ENCODE measurements at places on chromosomes 1 and 21.
A peak's percentile ranks its signal among the peaks of the same experiment; 100 is the strongest.

DNA sequence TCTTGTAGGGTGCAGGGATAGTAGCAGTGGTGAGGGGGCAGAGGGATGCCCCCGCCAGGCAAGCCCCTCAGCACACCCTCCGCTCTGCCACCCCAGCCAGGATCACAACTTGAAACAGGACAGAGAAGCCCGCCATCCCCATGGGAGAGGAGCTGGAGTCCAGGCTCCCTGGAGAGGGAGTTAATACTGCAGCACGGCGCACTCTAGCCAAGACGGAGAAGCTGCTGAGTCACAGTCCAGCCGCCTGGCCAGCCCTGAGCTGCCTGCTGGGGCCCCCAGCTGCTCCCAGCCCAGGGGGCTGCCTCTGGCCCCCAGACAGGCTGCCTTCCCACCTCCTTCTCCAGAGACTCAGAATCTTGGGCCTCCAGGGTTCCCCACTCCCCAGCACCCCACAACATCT, 87.2 kb downstream of the SYT2 start:
- DNase-seq: peak; percentile 74

DNA sequence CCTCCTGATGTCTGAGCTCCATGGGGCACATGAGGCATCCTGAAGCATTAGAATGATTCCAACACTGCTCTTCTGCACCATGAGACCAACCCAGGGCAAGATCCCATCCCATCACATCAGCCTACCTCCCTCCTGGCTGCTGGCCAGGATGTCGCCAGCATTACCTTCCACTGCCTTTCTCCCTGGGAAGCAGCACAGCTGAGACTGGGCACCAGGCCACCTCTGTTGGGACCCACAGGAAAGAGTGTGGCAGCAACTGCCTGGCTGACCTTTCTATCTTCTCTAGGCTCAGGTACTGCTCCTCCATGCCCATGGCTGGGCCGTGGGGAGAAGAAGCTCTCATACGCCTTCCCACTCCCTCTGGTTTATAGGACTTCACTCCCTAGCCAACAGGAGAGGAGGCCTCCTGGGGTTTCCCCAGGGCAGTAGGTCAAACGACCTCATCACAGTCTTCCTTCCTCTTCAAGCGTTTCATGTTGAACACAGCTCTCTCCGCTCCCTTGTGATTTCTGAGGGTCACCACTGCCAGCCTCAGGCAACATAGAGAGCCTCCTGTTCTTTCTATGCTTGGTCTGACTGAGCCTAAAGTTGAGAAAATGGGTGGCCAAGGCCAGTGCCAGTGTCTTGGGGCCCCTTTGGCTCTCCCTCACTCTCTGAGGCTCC, 11.1 kb upstream of the RASSF5 start:
- no peak for DNase-seq

DNA sequence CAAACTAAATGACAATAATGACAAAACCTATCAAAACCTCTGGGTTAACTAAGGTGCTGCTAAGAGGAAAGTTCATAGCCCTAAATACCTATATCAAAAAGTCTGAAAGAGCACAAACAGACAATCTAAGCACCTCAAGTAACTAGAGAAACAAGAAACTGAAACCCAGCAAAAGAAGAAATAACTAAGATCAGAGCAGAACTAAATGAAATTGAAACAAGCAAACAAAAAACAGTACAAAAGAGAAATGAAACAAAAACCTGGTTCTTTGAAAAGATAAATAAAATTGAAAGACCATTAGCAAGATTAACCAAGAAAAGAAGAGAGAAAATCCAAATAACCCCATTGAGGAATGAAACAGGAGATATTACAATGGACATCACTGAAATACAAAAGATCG, 44.8 kb upstream of the KIAA0040 start:
- DNase-seq: no peak

DNA sequence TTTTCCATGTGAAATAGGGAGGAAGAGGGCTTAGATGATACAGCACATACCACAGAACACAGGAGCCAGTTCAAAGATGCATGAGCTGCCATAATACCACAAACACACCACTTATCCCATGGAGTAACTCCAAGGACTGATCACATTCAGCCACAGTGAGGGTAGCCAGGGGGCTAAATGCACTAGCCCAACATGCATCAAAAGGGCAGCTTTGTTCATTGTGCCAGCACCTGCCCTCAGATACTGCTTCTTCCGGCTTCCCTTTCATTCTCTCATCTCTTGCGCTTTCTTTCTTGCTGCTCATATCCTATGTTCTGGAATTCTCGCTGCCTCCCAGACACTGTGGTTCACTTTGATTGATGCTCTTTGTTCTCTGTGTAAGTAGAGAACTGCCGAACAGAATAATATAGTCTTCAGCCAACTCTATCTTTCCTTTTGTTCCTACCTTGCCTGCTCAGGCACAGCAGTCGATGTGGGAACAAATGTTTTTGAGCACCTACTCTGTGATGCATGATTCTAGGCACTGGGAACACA, 50.0 kb upstream of the SYT6 start:
- DNase-seq: peak; percentile 11

All from astrocyte of the hippocampus (primary cell).